ENCODE measurements at places on chromosomes 4 and X. TPM values are rescaled to one million over a fixed set of nuclear protein-coding genes. Genes with fewer than 3 reads are reported as not detected.

Gene POU3F4
- total RNA-seq, result not detected

Gene FAM9B
- not detected for total RNA-seq

Gene SMIM10L2A
- total RNA-seq, result 0.65 TPM

Gene PPP1R2C
- not detected for total RNA-seq

Gene TADA2B
- 15.2 TPM for total RNA-seq

Gene MAGEB18
- total RNA-seq, result not detected
